NCI-H748 treated with DMSO at 0.1 percent for 48 hours (cell line): ENCODE measurements at places on chromosomes 2 and 18.

GRCh38 chr2:134410831-134411231 lies 157.0 kb downstream of the MGAT5 start:
- no peak for DNase-seq

GRCh38 chr2:133760376-133760775 lies 192.1 kb upstream of the NCKAP5 start:
- DNase-seq, result no peak

GRCh38 chr2:170409164-170409535 lies 231.2 kb downstream of the MYO3B start:
- peak; percentile 74 for DNase-seq

- DNase-seq, result no peak
Measured at GRCh38 chr18:79343567-79344207, 52.0 kb upstream of the NFATC1 start.

DNA sequence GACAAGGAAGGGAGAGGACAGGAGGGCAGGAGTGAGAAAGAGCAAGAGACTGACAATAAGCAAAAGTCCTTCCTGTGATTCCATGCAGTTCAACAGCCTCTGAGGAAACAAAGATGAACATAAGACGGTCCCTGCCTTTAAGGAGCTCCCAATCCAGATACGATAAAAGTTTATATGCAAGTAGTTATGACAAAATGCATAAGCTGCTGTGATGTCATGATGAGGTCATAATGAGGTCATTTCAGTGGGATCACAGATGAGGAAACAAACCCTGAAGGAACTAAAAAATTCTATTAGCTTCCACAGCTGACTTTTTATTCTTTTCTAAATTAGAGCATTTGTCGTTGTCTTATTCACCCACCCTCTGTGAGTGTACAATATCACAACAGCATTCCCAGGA lies 458.5 kb upstream of the ACVR2A start:
- no peak for DNase-seq

DNA sequence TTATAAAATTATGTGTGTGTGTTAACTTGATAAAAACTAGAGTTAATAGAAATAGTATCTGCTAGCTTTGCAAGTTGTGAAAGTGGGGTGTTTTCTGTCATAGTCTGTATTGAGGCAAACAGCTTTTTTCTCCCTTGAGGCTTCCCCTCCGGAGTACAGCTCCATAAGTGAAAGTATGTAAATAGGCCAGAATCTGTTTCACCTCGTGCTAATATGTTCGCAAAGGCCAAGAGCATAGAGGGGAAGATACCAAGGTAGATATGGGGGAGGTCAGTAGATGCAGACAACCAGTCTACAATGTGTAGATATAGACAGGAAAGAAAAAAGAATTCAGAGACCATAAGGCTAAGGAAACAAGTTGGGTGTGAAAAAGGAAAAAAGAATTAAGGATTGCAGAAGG lies 72.9 kb downstream of the PTRHD1 start:
- no peak for DNase-seq

DNA sequence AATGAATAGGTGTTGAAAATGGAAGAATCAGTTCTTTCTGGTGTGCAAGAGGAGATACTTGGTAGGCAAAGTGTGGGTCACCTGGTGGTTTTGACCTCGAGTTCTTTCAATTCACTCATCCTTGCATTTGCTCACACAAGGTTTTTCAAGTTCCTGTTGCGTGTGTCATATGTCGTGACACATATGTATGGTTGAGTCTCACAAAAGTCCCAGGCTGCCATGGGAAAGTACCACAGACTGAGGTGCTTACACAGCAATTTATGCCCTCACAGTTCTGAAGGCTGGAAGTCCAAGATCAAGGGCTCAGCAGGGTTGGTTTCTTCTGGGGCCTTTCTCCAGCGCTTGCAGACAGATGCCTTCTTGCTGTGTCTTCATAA lies 64.4 kb downstream of the NCK2 start:
- DNase-seq, result no peak

DNA sequence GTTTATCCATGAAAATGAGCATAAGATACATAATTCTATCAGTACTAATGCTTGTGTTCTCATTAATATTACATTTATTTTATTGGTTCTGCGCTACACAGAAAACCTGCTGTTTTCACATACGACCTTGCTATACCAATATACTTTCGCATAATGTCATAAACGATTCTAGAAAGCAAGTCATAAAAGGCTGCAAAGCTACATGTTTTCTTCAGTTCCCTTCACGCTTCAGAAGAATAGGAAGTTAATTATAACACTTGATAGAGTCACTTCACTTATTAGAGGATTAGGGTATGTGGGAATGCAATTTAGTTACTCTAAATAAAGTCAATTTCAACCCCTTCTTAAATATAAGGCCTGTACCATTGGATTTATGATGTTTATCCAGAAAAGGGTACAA lies 29.0 kb downstream of the PSME4 start:
- DNase-seq, result no peak

DNA sequence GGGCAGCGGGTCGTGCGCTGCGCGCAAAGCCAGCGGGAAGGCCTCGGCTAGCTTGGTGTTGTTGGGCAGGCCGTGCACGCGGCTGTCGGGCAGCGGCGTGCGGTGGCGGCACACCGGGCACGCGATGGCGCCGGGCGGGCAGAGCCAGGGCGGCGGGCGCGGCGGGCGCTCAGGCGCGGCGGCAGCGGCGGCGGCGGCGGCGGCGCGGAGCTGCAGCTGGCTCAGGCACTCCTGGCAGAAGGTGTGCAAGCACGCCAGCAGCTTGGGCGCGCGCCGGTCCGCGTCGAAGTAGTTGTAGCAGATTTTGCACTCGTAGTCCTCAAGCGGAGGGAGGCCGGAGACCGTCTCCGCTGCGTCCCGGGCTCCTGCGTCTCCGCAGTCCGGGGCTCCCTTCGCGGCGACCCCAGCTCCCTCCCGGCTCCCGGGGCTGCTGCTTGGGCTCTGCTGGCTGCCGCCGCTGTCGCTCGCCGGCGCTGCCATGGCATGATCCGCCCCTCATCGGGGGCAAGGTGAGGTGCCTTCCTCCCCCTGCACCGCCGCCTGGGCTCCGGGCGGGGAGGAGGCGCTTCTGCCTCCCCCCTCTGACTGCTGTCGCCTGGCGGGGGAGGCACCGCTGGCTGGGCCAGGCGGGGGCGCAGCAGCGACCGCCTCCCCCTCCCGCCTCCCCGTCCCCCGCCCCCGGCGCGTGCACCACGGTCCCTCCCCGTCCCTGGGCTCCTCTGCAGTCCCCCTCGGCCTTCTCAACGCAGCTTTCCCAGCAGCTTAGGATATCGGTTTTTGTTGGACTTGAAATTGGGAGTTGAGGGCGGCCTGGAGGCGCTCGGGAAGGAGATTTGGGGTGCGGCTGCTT lies 21.0 kb upstream of the PAX3 start:
- peak; percentile 38 for DNase-seq

DNA sequence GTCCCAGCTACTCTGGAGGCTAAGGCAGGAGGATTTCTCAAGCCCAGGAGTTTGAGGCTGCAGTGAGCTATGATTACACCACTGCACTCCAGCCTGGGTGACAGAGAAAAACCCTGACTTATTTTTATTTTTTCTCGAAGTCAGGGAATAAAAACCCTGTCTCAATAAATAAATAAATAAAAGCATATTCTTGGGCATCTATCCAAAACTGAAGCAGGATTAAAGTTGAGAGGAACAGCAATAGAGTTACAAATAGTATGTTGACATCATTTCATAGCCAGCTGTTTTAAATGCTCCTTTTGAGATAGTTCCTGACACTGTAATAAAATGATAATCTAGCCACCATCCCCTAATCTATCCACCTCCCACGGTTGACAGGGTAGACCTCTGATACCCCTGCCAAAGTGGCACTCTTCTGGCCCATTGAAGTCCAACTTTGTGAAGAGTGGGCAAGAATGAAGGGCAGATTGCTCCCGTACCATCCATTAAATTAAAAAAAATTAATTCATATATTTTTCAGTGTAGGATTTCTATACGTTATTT lies 42.3 kb upstream of the LPIN2 start:
- DNase-seq, result no peak

- no peak for DNase-seq
Measured at GRCh38 chr2:102206666-102207341, 20.0 kb downstream of the IL1RL2 start.

DNA sequence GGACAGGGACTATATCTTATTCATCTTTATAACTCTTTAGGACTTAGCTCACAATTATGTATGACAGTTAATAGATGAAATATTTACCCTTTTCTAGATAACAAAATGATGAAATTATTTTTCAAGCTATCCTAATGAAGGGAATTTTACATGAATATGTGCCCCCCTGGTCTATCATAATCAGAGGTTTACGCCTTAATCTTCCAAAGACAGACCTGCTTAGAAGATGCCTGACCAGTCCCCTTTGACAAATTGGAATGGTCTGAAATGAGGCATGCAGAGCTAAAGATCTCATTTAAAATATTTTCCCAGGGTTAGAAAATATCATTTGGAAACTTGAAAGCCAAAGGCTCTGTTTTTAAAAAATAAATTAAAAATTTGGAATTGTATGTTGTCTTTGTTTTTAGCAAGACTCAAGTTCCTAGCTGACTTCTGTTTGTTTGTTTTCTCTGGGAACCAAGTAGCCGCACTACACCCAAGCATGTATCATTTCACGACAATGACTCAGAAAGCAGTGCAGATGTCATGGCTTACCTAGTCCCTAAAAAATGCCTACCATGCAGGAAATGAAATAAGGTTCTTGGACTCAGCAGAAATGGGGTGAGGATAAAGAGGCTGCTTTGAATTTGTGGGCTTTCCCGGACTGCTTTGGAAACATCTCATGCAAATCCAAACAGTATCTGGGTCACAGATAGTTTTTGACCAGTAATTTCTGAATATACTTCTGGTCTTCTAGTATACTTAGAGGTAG lies 162.1 kb downstream of the ZEB2 start:
- DNase-seq, result no peak

DNA sequence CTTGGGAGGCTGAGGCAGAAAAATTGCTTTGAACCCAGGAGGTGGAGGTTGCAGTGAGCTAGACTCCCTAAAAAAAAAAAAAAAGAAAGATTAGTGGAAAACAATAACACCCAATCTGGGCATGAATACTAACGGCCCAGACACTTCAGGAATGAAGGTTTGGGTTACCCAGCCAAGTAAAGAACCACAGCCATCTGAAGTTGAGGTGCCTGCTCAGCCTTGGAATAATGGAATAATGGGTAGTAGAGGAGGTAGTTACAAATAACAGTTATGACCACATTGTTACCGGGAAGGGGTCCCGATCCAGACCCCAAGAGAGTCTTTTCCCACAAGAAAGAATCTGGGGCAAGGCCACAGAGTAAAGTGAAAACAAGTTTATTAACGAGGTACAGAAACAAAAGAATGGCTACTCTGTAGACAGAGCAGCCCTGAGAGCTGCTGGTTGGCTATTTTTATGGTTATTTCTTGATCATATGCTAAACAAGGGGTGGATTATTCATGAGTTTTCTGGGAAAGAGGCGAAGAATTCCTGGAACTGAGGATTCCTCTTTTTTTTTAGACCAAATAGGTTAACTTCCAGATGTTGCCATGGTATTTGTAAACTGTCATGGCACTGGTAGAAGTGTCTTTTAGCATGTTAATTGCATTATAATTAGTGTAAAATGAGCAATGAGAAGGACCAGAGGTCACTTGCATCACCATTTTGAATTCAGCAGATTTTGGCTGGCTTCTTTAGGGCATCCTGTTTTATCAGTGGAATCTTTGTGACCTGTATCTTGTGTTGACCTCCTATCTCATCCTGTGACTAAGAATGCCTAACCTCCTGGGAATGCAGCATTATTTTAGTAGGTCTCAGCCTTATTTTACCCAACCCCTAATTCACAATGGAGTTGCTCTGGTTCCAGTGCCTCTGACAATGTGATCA lies 96.2 kb upstream of the HAAO start:
- DNase-seq, result no peak

DNA sequence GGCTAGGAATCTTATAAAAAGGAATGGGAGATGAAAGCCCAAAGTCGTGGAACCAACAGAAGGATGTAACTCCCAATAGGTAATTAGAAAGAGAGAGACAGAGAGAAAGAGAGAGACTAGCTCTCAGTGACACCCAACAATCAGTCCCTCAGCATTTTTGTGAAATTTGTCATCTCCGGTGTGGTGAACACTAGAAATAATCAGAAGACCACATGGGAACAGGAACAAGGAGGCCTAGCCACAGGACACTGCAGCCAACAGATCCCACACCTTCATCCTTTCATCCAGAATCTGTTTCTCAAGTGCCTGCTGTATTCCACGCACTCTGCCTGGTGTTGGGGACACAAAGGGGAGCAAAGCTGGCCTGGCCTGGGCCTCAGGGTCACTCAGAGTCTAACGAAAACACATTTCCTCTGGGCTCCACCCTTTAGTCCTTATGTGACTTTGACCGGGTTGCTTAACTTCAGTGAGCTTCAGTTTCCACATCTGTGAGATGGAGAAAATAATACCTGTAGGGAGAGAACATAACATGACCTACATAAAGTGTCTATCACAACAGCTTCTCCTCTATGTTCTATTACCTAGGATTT lies 53.1 kb downstream of the EHD3 start:
- DNase-seq, result no peak

DNA sequence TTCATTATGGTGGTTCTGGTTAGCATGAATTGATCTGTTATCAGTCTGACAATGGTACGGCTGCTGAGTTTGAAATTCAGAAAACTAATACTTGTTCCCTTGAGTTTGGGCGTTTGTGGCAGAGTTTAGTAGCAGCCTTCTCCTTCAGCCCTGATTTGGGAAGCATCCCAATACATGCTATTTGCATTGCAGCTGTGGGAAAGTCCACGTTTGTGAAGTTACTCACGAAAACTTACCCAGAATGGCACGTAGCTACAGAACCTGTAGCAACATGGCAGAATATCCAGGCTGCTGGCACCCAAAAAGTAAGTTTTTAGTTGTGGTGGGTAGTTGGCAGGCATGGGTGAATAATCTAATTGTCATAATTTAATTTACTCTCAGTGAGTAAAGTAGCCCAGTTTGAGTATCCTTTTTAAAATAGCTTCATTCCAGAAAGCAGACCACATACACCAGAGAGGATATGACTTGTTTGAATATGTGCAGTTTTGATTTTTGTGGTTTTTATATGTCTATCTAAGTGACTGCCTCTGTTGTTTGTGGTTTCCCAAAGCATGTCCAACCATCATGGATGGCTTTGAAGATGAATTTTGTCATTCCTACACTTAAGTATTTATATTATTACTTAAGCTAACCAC lies 12.2 kb downstream of the DGUOK start:
- no peak for DNase-seq

DNA sequence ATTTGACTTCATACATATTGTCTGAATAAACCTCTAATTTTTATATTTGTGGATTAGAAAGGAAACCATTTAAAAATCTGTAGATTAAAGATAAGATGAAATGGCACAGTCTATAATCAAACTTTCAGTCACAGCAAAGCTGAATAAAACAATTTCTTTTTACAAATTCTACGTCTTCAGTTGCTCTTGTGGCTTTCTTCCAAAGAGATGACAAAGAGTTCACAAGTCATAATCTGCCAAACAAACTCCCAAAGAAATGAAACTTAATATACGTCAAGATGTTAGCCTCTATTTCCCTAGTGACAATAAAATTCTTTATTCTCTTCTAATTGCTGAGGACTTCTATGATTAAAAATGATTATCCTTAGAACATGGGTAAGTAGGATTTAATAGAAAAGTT lies 66.3 kb downstream of the FIGN start:
- no peak for DNase-seq

GRCh38 chr2:200239216-200239615 lies 67.3 kb upstream of the SPATS2L start:
- no peak for DNase-seq

- no peak for DNase-seq
Measured at GRCh38 chr2:127149384-127149783, 42.4 kb upstream of the BIN1 start.
